Activated T-helper 17 cell treated with anti-CD3 and anti-CD28 coated beads, Interleukin-2, amount 50 U/mL, for 72 hours (primary cell): ENCODE measurements at places on chromosomes 6 and 20.

DNA sequence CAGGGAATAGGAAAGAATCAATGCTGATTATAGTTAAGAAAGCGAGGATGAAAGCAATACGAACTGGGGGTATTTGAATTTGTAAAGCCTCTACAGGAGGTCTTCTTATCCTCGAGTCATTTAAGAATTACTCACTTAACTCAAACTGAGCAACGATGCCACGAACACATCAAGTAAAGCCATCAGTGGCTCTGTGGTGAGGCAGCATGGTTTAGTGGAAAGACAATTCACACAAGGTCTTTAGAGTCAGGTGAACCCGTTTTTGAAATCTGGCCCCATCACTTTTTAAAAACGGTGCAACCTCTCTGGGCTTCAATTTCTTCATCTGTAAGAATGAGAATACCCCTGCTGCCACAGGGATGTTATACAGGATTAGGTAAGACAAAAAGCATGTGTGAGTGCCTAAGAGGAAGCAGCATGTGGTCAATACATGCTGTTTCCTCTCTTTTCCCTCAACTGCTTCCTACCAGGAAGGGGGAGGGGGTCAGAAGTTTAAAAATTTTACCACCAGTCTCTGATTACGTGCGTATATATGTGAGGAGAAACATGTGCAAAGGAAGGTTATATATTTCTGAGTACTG, 162.0 kb downstream of the BTBD9 start:
- no peak for ATAC-seq

DNA sequence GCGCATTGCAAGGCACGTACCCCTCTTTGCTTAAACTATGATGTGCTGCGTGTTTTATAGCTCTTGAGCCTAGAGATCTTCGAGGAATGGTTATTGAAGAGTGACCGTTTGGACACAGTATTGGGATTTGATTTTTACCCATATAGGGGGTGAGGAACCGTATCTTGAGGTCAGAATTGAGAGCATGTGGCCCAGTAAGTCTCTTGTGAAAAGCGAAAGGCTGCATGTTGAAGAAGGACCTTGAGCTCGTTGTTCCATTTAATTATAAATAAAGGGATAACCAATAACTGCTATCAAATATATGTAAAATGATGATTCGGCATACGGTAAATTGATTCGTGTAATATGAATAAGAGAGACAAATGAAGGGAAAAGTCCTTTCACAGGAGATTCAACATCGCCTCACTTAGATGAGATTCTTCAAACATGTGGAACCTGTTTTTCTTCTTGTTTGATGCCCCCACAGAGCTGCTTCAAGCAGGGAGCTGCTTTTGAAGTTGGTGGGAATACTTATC, 66.6 kb downstream of the AKAP12 start:
- ATAC-seq: no peak

DNA sequence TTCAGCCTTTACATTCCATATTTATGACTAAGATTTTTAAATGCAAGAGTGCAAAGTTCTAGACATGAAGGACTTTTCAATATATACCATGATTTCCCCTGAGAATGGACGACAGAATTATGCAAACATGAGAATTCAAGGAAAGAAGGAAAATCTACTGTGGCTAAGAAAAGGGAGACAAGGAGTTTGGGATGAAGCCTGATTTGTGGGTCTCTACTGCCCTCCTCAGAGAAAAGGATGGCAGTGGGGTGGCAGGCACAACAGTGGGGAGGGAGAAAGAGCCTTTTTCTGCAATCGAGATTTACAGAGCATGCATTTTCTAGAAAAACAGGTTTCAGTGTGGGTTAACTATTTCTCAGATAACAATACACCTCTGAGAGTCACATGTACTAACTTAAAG, 466.9 kb upstream of the NRSN1 start:
- ATAC-seq: no peak

- no peak for ATAC-seq
Observed at GRCh38 chr6:34947561-34947960, 58.5 kb downstream of the ANKS1A start.

GRCh38 chr20:11277170-11277569, 603.4 kb upstream of the JAG1 start:
- no peak for ATAC-seq
